HCT116 (cell line): ENCODE measurements at places on chromosomes 11 and 22. TPM values are rescaled to one million over a fixed set of nuclear protein-coding genes. Genes with fewer than 3 reads are reported as not detected.

IGLL5 gene
- not detected for total RNA-seq

MS4A12 gene
- total RNA-seq, result not detected

KRTAP5-2 gene
- not detected for total RNA-seq

P2RY6 gene
- total RNA-seq, result 0.15 TPM

ARHGAP1 gene
- total RNA-seq, result 36.9 TPM

SUN2 gene
- 71.6 TPM for total RNA-seq

DNA sequence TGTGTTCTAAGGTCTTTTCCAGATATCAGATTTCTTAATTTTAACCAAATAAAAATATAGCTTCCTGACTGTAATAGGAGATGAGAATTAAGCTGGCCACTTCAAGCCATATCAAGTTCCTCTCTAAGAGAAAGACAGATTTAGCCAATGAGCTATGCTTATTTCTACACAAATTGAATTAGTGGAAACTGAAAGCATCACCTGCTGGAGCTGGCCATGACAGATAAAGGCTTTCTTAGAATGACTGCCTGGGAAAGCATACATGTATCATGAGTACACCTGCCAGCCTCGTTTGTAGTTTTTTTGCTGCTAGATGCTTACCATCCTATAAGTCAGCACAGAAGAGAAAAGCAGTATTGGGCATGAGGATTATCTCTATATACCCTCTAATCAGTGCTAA is 53.5 kb upstream of the DBX1 start:
- no peak overlapping the region for H3K4me3 ChIP-seq
- no peaks in the 10 kb centered on the region for H3K4me1 ChIP-seq
- no peak overlapping the region for H3K27ac ChIP-seq

GRCh38 chr11:116777056-116777455 is 4.3 kb upstream of the BUD13 start:
- H3K36me3 ChIP-seq, result peaks cover 21% of the 10 kb centered on the region; the same call in 1 of the 2 replicates
- DNase-seq, result no peak
- H3K4me3 ChIP-seq, result no peak overlapping the region
- no peaks in the 10 kb centered on the region for H3K27me3 ChIP-seq
- peaks cover 11% of the 10 kb centered on the region for H3K4me1 ChIP-seq

- no peaks in the 10 kb centered on the region for H3K4me1 ChIP-seq
- no peaks in the 10 kb centered on the region for H3K36me3 ChIP-seq
- no peak overlapping the region for H3K27ac ChIP-seq
- no peak overlapping the region for H3K4me3 ChIP-seq
- H3K27me3 ChIP-seq, result no peaks in the 10 kb centered on the region
Measured at GRCh38 chr11:117997406-117997805, 11.2 kb downstream of the IL10RA start.

- H3K4me3 ChIP-seq, result no peak overlapping the region
- H3K4me1 ChIP-seq, result no peaks in the 10 kb centered on the region
- no peaks in the 10 kb centered on the region for H3K27me3 ChIP-seq
- H3K27ac ChIP-seq, result no peak overlapping the region
- H3K36me3 ChIP-seq, result no peaks in the 10 kb centered on the region
- DNase-seq, result no peak
Measured at GRCh38 chr11:76291576-76292526, 85.5 kb upstream of the WNT11 start.

GRCh38 chr22:20238901-20239675 is 29.0 kb downstream of the RTN4R start:
- no peak overlapping the region for H3K27ac ChIP-seq
- H3K4me3 ChIP-seq, result no peak overlapping the region
- no peak for DNase-seq
- H3K4me1 ChIP-seq, result peaks cover 10% of the 10 kb centered on the region

- peaks cover 3% of the 10 kb centered on the region; the same call in 1 of the 2 replicates for H3K4me1 ChIP-seq
- no peaks in the 10 kb centered on the region for H3K27me3 ChIP-seq
- no peak overlapping the region for H3K4me3 ChIP-seq
- DNase-seq, result no peak
- H3K36me3 ChIP-seq, result no peaks in the 10 kb centered on the region
- H3K27ac ChIP-seq, result no peak overlapping the region
Measured at GRCh38 chr22:20389288-20389687, 4.7 kb upstream of the ZNF74 start.

- no peaks in the 10 kb centered on the region for H3K27me3 ChIP-seq
- no peak for DNase-seq
- H3K27ac ChIP-seq, result no peak overlapping the region
- no peaks in the 10 kb centered on the region for H3K4me1 ChIP-seq
- H3K36me3 ChIP-seq, result no peaks in the 10 kb centered on the region
- H3K4me3 ChIP-seq, result no peak overlapping the region
Measured at GRCh38 chr11:127972816-127973215, 614.5 kb downstream of the ETS1 start.

- H3K36me3 ChIP-seq, result no peaks in the 10 kb centered on the region
- no peak overlapping the region for H3K4me3 ChIP-seq
- H3K27me3 ChIP-seq, result no peaks in the 10 kb centered on the region
Measured at GRCh38 chr11:106608677-106609076, 409.6 kb downstream of the GUCY1A2 start.

- H3K27ac ChIP-seq, result no peak overlapping the region
- no peak for DNase-seq
- no peak overlapping the region for H3K4me3 ChIP-seq
- H3K27me3 ChIP-seq, result no peaks in the 10 kb centered on the region
Measured at GRCh38 chr11:69657456-69657910, 16.5 kb downstream of the CCND1 start.

- H3K4me3 ChIP-seq, result peak overlapping the region; percentile 99
- H3K36me3 ChIP-seq, result peaks cover 25% of the 10 kb centered on the region
- peaks cover 19% of the 10 kb centered on the region for H3K4me1 ChIP-seq
- DNase-seq, result peak; percentile 93
- H3K27ac ChIP-seq, result peak overlapping the region; percentile 77
Measured at GRCh38 chr11:67239783-67240575, 26.3 kb upstream of the GRK2 start.

DNA sequence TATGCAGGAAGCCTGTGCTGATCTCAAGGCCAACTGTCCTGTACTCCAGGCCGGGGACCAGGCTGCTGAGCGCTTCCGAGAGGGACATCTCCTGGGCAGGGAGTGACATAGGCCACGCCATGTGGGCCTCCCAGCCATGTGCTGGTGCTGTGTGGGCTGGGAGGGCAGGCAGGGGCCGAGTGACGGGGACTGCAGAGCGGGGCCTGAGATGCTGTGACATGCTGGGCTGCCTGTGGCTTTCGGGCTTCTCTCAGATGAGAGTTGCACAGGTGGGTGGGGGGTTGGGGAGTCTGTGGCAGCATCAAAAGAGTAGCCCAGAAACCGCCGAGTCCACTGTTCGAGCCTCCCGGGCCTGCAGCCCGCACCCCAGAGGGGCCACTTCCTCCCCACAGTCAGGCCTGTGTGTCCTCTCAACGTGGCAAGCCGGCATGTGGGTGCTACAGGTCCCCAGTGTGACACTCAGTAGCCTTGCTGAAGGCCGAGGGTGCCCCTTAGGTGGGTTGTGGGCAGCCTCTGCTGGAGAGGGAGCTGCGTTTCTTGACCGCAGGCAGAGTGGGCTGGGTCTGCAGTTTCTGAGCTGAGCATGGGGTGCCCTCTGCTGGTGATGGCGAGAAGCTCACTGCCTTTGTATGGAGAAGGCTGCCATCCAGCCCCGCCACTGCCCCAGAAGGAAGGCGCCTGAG is 101.2 kb downstream of the BCR start:
- H3K27me3 ChIP-seq, result no peaks in the 10 kb centered on the region
- peak overlapping the region; percentile 61 for H3K27ac ChIP-seq
- peaks cover 23% of the 10 kb centered on the region for H3K4me1 ChIP-seq
- H3K36me3 ChIP-seq, result peaks cover 18% of the 10 kb centered on the region; the same call in 1 of the 2 replicates
- DNase-seq, result peak; percentile 19

- H3K4me1 ChIP-seq, result no peaks in the 10 kb centered on the region
- no peaks in the 10 kb centered on the region for H3K27me3 ChIP-seq
- DNase-seq, result peak; percentile 0
- no peak overlapping the region for H3K4me3 ChIP-seq
- no peak overlapping the region for H3K27ac ChIP-seq
Measured at GRCh38 chr11:114774599-114775361, 96.5 kb downstream of the NXPE2 start.

- H3K36me3 ChIP-seq, result no peaks in the 10 kb centered on the region
- no peak overlapping the region; the same call in 1 of the 2 replicates for H3K27ac ChIP-seq
- H3K27me3 ChIP-seq, result no peaks in the 10 kb centered on the region
- peaks cover 82% of the 10 kb centered on the region for H3K4me1 ChIP-seq
- no peak for DNase-seq
Measured at GRCh38 chr11:1832211-1832919, 2.4 kb upstream of the SYT8 start.

- DNase-seq, result no peak
- H3K36me3 ChIP-seq, result no peaks in the 10 kb centered on the region
- no peak overlapping the region for H3K4me3 ChIP-seq
Measured at GRCh38 chr11:46463701-46464421, 72.3 kb upstream of the CHRM4 start.

GRCh38 chr22:42805998-42806830 is 50.9 kb downstream of the ARFGAP3 start:
- H3K36me3 ChIP-seq, result peaks cover 2% of the 10 kb centered on the region; the same call in 1 of the 2 replicates
- peaks cover 17% of the 10 kb centered on the region for H3K4me1 ChIP-seq
- no peak for DNase-seq
- no peak overlapping the region for H3K4me3 ChIP-seq
- H3K27me3 ChIP-seq, result no peaks in the 10 kb centered on the region

- no peaks in the 10 kb centered on the region for H3K4me1 ChIP-seq
- no peak for DNase-seq
- no peak overlapping the region for H3K27ac ChIP-seq
- H3K4me3 ChIP-seq, result no peak overlapping the region
- no peaks in the 10 kb centered on the region for H3K36me3 ChIP-seq
Measured at GRCh38 chr11:8017894-8018483, 30.9 kb downstream of the EIF3F start.

GRCh38 chr11:134474942-134475341 is 62.9 kb upstream of the B3GAT1 start:
- peaks cover 73% of the 10 kb centered on the region for H3K27me3 ChIP-seq
- no peaks in the 10 kb centered on the region for H3K4me1 ChIP-seq
- H3K4me3 ChIP-seq, result no peak overlapping the region
- H3K36me3 ChIP-seq, result no peaks in the 10 kb centered on the region
- H3K27ac ChIP-seq, result no peak overlapping the region
- no peak for DNase-seq

DNA sequence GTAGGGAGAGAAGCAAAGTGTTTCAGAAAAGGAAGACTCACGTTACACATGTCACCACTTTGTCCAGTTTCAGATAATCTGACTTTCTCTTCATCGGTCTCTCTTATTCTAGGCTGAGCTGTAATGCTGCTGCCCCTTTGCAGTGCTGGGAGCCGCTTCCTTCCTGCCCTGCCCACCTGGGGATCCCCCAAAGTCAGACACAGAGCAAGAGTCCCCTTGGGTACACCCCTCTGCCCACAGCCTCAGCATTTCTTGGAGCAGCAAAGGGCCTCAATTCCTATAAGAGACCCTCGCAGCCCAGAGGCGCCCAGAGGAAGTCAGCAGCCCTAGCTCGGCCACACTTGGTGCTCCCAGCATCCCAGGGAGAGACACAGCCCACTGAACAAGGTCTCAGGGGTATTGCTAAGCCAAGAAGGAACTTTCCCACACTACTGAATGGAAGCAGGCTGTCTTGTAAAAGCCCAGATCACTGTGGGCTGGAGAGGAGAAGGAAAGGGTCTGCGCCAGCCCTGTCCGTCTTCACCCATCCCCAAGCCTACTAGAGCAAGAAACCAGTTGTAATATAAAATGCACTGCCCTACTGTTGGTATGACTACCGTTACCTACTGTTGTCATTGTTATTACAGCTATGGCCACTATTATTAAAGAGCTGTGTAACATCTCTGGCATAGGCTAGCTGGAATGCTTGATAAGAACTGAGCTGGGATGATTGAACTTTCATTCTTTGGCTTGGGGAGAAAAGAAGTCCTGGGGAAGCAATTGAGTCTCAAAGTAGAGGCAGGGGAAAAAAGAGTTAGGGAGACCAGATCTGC is 31.2 kb upstream of the SMIM35 start:
- H3K27ac ChIP-seq, result no peak overlapping the region
- H3K36me3 ChIP-seq, result no peaks in the 10 kb centered on the region
- no peaks in the 10 kb centered on the region for H3K4me1 ChIP-seq
- no peak overlapping the region for H3K4me3 ChIP-seq
- no peaks in the 10 kb centered on the region for H3K27me3 ChIP-seq

DNA sequence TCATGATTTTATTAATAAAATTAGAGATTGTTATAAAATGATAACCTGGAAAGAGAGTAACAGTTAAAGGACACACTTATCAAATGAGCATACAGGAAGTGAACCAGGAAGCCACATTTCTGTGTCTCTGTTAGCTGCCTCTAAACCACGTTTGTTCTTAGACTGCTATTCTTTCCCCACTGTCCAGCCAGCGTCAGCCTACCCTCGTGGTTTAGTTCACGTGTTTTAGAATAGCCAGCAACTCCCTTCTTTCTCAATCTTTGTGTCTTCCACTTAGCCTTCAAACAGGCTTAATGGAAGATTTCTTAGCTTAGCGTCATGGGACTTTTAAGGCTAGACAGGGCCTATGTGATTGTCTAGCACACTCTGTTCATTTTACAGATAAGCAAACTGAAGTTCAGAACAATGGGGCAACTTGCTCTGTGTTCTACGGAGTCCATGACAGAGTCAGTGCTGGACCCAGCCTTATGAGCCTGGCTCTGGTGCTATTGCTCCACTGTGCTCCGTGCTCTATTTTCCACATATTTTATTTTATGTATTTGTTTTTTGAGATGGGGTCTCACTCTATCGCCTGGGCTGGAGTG is 27.2 kb downstream of the GRAMD1B start:
- H3K27ac ChIP-seq, result no peak overlapping the region
- peaks cover 22% of the 10 kb centered on the region for H3K4me1 ChIP-seq
- H3K4me3 ChIP-seq, result no peak overlapping the region
- no peaks in the 10 kb centered on the region for H3K27me3 ChIP-seq
- H3K36me3 ChIP-seq, result no peaks in the 10 kb centered on the region
- no peak for DNase-seq

- H3K27ac ChIP-seq, result no peak overlapping the region
- H3K4me3 ChIP-seq, result no peak overlapping the region
- peaks cover 4% of the 10 kb centered on the region for H3K27me3 ChIP-seq
Measured at GRCh38 chr11:79352349-79352703, 88.5 kb downstream of the TENM4 start.

- H3K36me3 ChIP-seq, result no peaks in the 10 kb centered on the region
- H3K27me3 ChIP-seq, result no peaks in the 10 kb centered on the region
- H3K4me3 ChIP-seq, result no peak overlapping the region
- no peak for DNase-seq
Measured at GRCh38 chr11:131662317-131662972, 292.0 kb downstream of the NTM start.

GRCh38 chr11:129598378-129598777 is 217.3 kb upstream of the TMEM45B start:
- H3K4me3 ChIP-seq, result no peak overlapping the region
- no peak overlapping the region for H3K27ac ChIP-seq
- no peaks in the 10 kb centered on the region for H3K36me3 ChIP-seq
- H3K4me1 ChIP-seq, result no peaks in the 10 kb centered on the region
- no peak for DNase-seq
- no peaks in the 10 kb centered on the region for H3K27me3 ChIP-seq

DNA sequence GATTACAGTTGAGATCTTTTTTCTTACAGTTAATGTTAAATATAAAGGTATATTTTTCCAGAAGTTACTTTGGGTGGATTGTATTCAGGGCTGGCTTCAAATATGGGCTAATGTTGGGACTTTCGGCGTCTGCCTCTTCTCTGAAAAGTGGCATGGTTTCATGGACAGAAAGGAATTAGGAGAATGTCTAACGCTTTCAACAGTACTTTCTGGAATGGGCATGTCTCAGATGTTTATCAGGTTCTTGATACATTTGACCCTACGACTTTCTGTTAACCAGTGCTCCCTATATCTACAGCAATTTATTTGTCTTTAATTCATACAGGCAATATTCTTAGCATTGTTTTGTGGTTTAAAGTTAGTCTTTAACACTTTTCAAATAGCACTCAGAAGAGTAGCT is 33.7 kb downstream of the ZC3H12C start:
- peaks cover 6% of the 10 kb centered on the region; the same call in 1 of the 2 replicates for H3K4me1 ChIP-seq
- no peak overlapping the region for H3K27ac ChIP-seq
- DNase-seq, result no peak
- no peaks in the 10 kb centered on the region for H3K27me3 ChIP-seq
- H3K36me3 ChIP-seq, result no peaks in the 10 kb centered on the region
